Activated naive CD4-positive, alpha-beta T cell treated with anti-CD3 and anti-CD28 coated beads, Interleukin-2, amount 50 U/mL, for 72 hours (primary cell): ENCODE measurements at places on chromosomes 13 and 19.

- DNase-seq, result peak; percentile 43
Measured at GRCh38 chr19:21463449-21464105, 41.8 kb upstream of the ZNF429 start.

GRCh38 chr13:104567114-104567513 is 1500.9 kb upstream of the SLC10A2 start:
- DNase-seq, result no peak

GRCh38 chr13:55705971-55706370 is 1434.7 kb upstream of the PRR20A start:
- no peak for DNase-seq

DNA sequence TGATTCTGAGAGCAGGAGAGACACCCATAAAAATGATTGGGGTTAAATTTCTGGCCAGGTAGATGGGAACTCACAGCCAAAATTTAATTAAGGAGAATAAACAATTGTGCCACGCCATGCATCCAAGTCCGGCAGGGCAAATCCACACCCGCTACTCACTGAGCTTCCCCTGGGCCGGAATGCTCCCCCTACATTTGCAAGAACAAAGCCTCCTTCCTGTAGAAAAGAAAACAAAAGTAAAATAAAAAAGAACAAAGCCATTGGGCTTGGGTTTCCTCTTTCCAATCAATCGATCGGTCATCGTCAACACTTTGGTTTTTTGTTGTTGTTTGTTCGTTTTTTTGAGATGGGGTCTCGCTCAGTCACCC is 30.2 kb upstream of the TFDP1 start:
- DNase-seq, result no peak

- no peak for DNase-seq
Measured at GRCh38 chr19:44718441-44719261, 19.7 kb downstream of the CEACAM16 start.

DNA sequence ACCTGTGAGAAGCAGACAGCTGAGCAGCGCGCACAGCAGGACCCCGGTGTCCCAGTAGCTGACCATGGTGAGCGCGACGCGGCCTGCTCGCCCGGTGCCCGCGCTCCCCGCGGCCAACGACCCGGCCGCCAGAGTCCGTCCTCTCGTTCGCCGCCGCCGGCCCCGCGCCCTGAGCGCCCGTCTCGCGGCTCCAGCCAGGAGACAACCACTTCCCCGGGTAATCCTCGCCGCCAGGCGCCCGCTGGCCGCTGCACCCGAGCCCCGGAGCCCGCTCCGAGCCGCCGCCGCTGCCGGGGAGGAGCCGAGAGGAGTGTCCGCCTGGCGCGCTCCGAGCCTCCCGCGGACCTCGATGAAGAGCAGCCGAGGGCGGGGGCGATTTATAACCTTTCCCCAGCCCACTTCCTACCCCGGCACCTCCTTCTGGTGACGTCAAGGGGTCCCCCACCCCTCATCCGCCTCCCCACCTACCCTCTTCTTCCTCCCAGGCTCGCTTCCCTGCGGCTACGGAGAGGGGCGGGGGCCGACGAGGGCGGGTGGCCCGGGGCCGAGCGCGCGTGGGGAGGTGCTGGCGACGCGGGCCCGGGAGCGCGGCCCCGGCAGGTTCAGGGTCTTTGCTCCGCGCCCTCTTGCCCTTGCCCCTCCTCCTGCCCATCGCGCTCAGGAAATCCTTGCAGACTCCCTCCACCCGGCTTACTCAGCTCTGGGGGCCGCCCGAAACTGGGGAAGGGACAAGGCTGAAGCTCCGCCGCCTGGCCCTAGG is at the start of gene FLT1:
Gene FLT1 (minus strand): TSS at position 351 of the 760 bp plus-strand sequence. CDS start 285 bp downstream, at position 66.
- no peak for DNase-seq

DNA sequence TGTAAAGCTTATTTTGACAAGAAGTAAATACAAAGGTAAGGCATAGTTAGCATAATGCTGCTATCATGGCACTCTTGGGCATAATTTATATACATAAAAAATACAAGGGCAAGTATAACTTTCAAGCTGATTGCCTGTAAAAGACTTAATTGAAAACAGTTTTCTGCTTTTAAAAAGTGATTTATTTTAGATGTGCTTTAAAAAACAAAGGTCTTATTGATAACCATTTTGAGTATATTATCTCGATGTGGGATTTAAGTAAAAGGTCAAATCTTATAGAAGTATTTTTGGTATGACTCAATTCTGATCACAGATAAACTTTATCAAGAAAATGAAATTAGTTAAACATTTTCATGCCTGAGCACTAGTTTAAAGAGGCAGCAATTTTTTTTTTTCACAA is 175.8 kb downstream of the KCNRG start:
- no peak for DNase-seq

- no peak for DNase-seq
Measured at GRCh38 chr13:94061301-94061700, 418.2 kb downstream of the DCT start.

DNA sequence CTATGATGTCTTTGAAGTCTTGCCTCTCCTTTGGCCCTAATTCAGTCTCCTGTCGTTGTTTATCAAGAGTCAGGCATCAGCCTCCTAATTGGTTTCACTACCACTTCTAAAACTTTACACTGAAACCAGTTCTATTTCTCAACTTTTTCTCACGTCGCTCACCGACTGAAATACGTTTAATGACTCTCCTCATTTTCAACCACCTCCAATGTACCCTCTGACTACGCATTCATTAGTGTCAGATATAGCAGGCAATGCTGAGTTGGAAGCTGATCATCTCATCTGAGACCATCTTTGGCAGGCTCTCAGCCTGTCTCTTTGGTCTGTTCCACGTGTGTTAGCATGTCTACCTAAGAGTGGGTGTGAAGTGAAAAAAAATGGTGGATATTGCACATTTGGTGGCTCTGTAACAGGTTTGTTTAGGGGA is 128.1 kb downstream of the KL start:
- DNase-seq, result no peak

- DNase-seq, result no peak
Measured at GRCh38 chr13:108508263-108508662, 121.1 kb upstream of the MYO16 start.

GRCh38 chr19:13011653-13012389 is 16.5 kb downstream of the NFIX start:
- DNase-seq, result no peak

DNA sequence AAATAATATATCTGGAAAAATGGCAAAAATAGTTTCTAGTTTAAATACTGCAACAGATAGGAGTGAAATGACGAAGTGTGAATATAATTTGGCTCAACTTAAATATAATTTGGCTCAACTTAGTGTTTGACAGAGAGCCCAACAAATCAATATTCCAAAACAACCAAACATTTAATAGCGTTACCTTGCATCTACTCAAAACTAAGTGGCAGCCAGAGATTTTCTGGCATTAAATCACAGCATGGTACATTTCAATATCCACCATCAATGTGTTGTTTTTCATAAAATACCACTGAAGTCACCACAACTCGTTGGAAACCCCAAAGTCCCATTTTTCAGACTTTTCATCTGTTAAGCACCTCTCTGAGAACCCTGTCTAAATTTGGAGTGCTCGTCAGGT is 69.6 kb downstream of the DCLK1 start:
- no peak for DNase-seq

GRCh38 chr13:28147495-28147894 is 9.2 kb downstream of the PAN3 start:
- DNase-seq, result no peak

GRCh38 chr19:19032420-19033175 is 719 bp downstream of the SUGP2 start:
- peak; percentile 82 for DNase-seq

GRCh38 chr13:101916775-101917474 is 464.4 kb downstream of the ITGBL1 start:
- DNase-seq, result no peak

GRCh38 chr19:6753178-6754031 is 13.8 kb downstream of the SH2D3A start:
- peak; percentile 83 for DNase-seq

- DNase-seq, result no peak
Measured at GRCh38 chr13:110944121-110944967, 29.5 kb upstream of the ANKRD10 start.

DNA sequence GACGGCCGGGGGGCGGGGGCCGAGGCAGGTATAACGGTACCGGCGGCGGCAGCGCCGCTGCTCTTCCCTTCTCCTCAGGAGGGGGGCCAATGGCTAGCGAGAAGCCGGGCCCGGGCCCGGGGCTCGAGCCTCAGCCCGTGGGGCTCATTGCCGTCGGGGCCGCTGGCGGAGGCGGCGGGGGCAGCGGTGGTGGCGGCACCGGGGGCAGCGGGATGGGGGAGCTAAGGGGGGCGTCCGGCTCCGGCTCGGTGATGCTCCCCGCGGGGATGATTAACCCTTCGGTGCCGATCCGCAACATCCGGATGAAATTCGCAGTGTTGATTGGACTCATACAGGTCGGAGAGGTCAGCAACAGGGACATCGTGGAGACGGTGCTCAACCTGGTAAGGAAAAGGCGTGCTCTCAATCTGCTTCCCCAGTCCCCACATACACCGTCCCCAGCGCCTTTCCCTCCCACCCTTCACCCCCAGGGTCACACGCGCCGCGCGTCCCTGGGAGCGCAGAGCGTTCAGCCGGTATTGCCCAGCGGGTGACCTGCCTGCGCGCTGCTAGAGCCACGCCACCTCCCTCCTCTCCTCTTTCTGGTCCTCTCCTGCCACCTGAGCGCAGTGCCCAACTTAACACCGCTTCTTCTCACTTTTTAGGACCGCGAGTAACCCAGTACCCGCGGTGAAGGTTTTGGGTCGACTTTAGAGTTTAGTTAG is 814 bp downstream of the NBEA start:
- DNase-seq, result peak; percentile 2

DNA sequence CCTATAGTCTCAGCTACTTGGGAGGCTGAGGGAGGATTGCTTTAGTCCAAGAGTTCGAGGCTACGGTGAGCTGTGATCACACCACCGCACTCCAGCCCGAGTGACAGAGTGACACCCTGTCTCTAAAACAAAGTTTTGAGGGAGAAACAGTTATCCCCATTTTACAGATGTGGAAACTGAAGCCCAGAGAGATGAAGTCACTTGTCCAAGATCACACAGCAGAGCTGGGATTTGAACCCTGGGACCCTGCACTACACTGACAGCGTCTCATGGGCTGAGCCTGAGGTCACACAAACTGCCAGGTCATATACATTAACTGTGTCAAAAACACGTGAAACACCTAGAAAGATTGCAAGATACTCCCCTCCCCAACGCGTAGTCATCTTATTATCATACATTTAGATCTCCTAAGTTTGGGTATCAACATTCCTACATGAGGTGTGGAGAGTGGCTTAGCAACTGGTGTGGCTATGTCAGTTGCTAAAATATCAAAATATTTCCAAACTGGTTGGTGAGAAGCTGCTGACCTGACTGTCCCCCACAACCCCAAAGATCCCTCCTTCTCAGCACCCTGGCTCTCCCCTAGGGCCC is 8.2 kb downstream of the FCGBP start:
- DNase-seq, result no peak

DNA sequence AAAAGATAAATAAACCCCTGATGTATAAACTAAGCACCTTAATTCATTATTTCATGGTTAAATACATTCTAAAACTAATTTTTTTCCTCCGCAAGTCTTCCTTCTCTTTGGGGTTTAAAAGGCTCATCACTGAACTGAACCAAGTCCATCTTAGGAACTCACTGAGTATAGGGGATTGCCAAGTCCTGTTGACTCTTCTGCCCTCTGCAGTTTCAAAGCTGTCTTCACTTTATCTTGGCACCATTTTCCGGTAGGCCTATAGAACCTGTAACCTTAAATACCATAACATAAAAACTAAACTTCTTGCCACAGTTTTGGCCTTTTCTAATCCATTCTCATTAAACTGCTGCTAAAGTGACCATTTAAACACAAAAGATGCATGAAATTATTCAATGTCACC is 66.5 kb upstream of the USPL1 start:
- no peak for DNase-seq

DNA sequence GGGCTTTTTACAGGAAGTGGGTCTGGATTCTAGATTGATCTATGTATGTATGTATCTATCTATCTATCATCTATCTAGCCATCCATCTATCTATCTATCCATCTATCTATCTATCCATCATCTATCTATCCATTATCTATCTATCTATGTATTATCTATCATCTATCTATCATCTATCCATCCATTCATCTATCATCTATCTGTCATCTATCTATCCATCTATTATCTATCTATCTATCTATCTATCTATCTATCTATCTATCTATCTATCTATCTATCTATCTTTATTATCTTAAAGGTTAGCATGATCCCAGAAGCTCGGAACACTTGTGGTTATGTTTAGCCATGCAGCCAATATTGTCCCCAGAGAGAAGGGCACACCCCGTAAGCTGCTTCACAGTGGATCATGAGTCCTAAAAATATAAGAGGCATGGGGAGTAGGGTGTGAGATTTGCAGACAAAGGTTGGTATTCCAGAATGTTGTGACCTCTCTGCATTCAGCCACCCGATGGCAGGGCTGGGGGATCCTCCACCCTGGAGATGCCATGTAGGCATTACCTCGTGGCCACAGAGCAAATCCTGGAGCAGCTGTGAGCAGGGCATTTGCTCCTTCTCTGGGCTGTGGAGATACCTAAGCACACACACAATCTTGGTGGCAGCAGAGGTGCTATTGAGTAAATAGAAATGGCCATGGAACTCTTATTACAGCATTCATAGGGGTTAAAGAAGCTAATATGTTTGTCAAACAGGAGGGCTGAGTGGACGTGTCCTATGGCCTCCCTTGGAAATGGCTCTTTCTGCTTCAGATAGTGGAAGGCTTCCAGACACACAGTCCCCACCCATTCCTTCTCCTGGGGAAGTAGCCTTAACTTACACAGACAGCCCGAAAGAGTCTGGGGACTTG is 310.0 kb upstream of the TSHZ3 start:
- no peak for DNase-seq

DNA sequence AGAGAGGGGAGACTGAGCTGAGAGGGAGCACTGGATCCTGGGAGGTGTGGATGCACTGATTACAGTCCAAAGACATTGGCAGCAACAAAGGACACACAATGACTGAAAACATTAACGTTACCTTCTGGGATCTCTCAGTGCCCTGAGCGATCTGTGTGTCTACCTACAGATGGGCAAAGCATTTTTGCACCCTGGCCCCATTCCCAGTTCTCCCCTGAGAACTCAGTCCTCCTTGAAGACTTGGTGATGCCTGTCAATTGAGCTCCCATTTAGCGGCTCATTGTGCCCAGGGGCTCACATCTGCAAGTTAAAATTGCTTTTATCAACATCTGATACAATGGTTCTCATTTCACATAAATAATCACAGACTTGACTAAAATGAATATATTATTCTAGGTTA is 62.5 kb downstream of the CDADC1 start:
- no peak for DNase-seq

GRCh38 chr13:25977671-25978070 is 74.1 kb downstream of the SHISA2 start:
- no peak for DNase-seq

GRCh38 chr19:38661996-38662395 is 14.5 kb downstream of the ACTN4 start:
- no peak for DNase-seq

GRCh38 chr19:2112516-2113320 is 16.0 kb downstream of the IZUMO4 start:
- DNase-seq, result no peak

- no peak for DNase-seq
Measured at GRCh38 chr13:43579321-43579720, 207.5 kb downstream of the ENOX1 start.

- no peak for DNase-seq
Measured at GRCh38 chr13:52830946-52831345, 17.5 kb downstream of the PCDH8 start.
